ENCODE measurements at places on chromosomes 7 and 10.

DNA sequence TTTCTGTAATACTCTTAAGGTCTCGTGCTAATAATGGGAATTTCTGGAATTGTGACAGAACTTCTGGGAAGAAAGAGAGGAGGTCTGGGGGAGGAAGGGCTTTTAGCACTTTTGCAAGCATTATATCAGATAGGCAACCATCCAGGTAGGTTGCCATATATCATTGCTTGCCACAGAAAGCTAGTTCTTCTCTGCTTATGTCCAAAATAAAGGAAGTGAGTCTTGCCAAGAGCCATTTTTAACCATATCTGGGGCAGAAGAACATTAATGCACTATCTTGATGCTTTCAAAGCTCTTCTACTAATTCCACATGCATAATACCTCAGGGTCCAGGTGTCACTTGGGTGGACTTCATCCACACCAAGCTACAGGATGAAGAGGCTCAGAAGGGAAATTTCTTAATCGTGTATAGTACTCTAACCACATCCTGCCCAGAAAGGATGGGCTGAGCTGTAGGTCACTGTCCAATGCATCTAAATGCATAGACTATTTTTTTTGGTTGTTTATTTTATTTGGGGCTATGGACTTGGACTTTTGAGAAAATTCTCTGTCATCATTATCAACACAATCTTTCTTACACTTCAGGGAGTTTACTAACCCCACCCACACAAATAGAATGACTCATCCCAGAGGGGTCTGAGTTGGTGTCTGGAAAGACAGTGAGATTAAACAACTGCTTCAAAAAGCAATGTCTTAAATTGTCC is 68.9 kb upstream of the ADO start:
- no peak for DNase-seq

- no peak for DNase-seq
Measured at GRCh38 chr10:113988535-113988934, 55.1 kb upstream of the ADRB1 start.

DNA sequence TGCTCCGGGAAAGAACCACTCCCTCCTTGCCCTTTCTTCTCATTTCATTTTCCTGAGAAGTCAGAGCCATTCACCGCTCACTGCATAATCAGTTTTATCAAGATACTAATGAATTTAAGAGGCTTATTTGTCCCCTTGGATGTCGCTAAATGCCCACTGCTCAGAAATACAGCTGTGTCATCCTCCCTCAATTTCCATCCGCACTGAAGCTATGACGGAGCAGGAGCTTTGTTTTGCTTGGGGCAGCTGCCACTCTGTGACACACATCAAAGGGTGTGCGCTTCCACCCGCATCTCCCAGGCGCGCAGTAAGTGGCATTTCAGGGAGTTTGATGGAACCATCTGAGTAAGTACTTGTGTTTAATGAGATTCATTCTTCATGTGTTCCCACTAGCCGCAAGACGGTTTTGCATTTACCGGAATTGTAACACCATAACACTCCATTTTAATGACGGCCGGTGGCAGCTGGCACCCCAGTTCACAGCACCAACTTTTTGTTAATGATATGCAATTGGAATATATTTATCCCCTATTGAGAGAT is 103.8 kb upstream of the PARD3 start:
- DNase-seq: no peak

- DNase-seq: no peak
Measured at GRCh38 chr7:4136501-4137110, 545.5 kb upstream of the FOXK1 start.

- no peak for DNase-seq
Measured at GRCh38 chr7:151046603-151047573, 1.4 kb upstream of the ASIC3 start.

- DNase-seq: no peak
Measured at GRCh38 chr10:43105956-43106229, 29.0 kb downstream of the RET start.

DNA sequence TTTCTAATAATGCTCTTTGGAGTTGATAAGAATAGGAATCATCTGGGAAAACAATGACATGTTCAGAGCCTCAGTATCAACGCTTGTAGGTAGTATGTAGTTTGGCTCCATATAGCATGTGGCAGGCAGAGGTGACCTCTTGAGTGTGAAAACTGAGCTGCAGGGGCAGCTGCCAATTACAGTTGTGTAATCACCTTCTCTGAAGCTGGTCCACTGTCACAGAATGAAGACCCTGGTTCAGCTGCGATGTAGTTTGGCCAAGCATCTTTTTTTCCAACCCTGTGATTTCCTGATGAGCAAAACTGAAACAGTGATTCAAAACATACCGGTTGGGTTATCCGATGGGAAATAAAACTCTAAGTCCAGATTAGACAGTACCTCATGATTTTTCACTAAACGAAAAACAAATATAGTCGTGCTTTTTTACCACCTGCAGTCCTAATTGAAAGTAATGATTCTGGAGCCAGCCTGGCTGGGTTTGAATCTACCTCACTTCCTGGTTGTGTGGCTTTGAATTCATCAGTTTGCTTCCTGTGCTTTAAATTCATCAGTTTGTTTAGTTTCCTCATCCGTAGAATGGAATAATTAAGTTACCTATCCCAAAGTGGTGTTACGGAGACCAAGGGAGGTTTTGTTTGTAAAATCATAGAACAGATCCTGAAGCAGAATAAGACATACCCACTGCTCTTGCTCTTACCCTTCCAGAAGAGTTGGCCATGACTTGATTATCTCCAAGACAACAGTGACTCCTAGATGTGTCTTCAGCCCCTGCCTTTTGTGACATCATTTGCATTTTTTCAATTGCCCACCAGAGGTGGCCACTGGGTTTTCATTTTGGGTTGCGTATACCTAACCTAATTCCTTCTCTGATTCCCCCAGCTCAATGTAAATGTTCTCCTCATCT is 87.4 kb downstream of the CELF2 start:
- no peak for DNase-seq
